ENCODE measurements at places on chromosomes 16 and 17.

- DNase-seq = no peak
These were observed 78.4 kb downstream of the AIPL1 start for GRCh38 chr17:6356562-6356961.

DNA sequence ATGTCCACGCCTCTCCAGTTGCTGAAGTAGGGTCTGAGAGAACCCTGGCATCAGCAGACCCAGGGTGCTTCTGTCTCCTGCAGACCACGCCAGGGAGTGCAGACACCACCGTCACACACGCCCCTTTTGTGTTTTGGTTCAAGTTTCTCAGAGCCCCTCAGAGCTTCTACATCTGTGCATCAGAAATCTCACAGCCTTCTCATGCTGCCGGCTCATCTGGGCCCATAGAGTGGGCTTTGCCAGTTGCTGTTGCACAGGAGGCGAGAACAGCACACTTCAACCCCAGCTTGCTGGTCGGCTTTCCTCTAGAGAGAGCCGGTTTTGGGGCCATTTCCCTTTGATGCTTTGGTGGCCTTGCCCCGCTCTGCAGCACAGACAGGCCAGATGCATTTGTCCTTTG, 60.9 kb downstream of the PDPK1 start:
- no peak for DNase-seq

DNA sequence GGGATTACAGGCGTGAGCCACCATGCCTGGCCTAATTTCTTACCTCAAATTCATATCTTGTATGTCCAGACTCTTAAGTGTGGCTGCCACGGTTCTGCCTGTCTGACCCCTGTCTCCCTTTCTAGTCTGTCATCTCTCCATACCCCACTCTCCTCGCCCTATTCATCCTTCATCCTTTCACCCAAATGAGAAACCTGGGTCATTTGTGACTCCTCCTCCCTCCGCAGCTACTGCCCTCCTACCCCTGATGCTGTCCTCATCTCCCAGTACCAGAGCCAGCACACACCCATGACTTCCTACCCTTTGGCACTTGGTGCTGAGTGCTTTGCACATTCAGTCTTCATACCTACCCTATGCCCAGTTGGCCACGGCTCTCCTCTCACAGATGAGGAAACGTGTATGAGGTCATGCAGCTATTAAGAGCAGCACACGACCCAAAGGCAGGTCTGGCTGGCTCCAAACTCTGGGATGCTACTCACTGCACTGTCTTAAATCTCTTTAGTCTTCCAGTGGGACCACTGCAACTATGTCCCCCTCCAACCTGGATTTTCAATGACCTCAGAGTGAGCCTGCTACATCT, 1.6 kb downstream of the SPATA32 start:
- DNase-seq = no peak

DNA sequence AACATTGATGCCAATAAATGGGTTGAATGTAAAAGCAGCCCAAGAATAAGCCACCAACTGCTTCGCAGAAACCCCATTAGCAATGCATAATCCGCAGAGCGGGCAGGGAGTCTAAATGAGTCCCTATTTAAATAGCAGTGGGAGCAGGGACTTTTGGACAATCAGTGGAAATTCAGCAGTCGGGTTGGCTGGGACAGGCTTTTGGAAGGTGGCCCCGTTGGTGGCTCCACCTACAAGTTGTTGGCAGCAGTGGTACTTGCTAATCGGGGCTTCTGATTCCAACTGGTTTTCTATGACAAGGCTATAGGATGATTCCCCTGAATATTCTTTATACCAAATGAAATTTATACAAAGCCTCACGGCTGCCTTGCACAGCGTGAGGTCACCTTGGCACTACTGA, 86.3 kb downstream of the WDR59 start:
- DNase-seq = peak; percentile 9

- DNase-seq = no peak
These were observed 324.0 kb upstream of the MON1B start for GRCh38 chr16:76866994-76867393.

GRCh38 chr17:49361129-49361901, 735 bp downstream of the ZNF652 start:
- DNase-seq = peak; percentile 64

GRCh38 chr17:27494192-27495091, 38.2 kb downstream of the KSR1 start:
- peak; percentile 80 for DNase-seq

DNA sequence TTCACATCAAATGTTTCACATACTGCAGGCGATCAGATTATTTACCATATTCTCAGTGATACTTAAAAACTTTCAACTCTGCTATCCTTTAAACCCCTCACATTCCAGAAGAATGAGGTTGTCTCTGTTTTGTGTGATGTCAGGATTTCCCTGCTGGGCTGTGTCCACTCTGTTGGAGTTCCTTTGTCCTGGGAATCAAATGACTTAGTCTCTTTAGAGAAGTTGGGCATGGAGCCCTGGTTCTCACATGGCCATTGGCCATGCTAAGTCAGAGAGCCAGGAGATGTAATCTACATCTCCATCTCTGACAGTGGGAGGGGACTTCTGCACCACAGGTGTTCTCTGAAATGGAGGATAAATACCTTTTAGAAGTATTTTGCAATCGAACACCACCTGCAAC, 205.1 kb upstream of the MAF start:
- DNase-seq = no peak

DNA sequence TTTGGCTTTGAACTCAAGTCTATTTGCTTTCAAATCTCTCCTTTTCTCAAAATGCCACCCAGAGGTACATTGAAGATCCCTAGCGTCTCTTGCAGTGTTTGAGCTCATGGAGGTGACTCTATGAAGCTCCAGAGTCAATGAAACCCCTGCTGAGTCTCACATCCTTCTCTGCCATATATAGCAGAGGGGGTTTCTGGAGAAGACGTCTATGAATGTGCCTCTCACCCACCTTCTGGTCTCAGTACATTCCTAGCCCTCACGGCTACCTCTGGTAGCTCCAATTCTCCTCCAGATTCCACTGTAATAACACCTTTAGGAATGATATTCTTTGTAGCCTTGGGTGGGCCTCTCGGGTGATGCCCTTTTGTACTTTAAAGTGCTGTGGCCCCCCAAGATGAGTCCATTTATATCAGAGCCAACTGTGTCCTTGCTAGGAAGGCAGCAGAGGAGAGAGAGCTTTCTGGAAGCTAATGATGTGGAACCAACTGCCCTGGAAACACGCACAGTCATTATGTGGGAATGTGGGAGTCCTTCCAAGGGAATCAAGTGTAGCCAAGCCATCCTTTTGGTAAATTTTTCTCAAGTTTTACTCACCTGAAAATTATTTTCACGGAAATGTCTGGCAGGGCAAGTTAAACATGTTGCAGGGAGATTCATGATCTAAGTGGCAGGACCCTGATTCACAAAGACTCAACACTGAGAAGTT, 123.4 kb downstream of the ASIC2 start:
- no peak for DNase-seq

DNA sequence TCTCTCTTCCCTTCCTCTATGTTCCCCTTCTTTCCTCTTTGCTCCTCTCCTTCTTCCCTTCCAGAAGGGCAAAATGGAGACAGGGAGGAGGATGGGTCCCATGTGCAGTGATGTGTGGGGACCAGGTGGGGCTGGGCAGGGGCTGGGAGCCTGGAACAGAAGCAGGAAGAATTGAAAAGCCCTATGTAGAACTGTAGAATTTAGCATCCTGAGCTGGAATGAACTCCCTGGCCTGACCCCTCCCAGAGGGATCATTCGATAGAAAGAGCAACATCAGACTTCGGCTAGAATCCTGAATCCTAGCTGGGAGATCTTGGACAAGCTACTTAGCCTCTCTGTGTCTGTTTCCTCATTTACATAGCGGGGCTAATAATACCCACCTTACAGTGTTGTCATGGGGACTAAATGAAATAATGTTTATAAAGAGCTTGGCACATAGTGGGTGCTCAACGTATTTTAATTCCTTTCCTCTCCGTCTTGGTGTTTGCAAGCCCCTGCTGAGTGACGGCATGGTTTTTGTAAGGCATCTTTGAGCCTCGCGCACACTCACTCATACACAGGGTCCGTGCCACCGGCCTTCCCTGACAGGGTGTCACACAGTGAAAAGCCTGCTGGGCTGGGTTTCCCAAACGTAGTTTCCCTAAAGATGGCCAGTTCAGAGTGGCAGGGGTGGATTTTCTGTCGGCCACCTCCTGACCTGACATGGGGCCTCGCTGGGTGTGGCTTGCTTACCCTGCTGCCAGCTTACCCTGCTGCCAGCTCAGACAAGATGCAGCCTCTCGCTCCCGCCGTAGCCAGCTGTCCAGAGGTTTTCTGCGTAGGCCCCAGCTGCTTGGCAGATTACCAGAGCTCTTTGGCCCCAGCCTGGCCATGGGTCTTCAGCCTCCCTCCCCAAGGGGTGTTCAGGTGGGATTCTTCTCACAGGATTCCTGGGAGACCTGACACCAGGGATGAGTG, 6.1 kb upstream of the ARHGAP23 start:
- DNase-seq = peak; percentile 54

DNA sequence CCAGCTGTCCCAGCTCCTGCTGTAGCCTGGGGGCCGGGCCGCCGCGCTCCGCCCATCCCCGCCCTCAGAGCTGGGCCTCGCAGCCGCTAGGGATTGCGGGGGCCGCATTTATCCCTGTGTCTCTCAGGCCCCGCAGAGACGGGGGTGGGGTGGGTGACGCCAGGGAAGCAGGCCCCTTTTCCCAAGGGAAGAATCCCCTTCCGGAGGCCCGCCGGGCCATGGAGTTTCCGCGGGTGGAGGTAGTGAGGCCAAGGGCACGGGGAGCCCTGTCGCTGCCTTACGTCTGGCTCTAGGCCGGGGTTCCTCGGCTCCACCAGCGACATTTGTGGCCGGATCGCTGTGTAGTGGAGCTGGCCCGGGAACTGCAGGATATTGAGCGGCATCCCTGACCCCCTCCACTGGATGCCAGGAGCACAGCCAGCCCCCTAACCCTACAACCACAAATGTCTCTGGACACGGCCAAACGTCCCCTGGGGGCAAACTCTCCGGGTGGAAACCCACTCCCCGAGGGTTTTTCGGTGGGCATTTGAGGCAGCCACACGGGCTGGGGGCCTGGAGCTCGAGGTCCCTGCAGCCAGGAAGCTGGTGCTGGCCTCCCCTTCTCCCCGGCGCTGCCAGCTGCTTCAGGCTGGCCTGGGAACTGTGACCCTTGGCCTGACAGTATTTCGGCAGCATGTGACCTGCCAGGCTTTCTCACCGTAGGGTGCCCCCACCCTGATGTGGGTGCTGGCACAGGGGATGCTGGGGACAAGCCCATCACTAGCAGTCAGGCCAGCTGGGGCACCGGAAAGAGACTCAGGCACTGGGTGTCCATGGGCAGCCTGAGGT, 12.0 kb upstream of the CD300A start:
- DNase-seq = peak; percentile 84

DNA sequence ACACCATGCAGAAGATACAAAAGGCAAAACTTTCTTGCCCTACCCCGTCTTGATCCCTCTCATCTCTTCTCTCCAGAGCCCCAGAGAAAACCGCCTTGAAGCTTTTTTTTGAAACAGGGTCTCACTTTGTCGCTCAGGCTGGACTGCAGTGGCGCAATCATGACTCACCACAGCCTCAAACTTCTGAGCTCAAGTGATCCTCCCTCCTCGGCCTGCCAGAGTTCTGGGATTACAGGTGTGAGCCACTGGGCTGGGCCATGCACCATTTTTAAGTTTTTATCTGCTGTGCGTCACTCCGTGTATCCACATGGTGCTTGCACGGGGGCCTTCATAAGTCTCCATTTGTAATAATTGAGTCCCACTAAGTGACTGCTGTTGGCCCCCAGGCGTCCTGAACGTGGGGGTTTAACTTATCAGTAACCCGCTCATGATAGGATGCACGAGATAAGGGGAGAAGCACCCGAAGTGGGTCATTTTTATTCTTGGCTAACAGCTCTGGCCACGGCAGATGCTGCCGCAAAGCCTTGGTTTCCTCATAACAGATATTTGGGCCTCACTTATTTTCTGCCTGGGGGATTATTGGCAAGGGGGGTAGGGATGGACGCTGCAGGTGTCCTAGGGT, 8.6 kb downstream of the DNAH17 start:
- no peak for DNase-seq

Data from G401 (cell line).